Activated T-cell treated with anti-CD3 and anti-CD28 coated beads, Interleukin-2, amount 50 U/mL, for 24 hours (primary cell): ENCODE measurements at places on chromosomes 6 and 20.

DNA sequence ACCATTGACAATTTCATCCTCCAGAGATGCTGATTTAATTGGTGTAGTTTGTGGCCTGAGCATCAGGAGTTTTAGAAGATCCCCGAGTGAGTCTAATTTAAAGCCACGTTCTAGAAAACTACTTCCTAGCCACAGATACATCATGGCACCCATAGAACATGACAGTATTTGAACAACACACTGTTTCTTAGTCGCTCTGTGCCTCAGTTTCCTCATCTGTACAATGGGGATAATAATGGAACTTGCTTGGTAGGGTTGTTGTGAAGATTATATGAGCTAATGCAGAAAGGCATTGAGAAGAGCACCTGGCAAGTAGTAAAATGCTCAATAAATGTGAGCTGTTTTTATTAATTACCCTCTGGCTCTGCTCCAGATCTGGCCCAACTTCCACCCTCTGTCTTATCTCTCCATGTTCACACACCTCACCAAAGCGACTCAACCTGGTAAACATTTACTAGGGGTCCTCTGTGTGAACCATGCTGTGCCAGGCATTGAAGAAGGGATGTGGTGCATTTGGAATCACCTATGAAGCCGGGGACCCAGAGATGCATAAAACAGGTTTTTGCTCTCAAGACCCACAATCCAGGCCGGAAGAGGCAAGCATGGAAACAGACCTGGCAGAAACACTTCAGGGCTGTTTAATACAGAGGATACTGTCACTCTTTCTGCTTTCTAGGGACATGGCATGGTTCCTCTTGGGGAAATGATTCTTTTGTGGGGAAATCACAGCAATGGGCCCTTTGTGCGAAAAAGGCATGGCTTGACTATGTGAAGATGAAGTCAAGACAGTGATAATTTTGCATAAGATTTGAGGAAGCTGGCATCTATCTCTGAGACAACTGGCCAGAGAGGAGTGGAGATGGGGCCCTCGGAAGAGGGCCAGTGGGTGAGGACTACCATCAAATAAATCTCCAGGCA is 16.2 kb upstream of the MRPS18A start:
- H3K4me1 ChIP-seq, result peaks cover 7% of the 10 kb centered on the region
- H3K27ac ChIP-seq, result no peak overlapping the region
- peaks cover 51% of the 10 kb centered on the region for H3K27me3 ChIP-seq
- no peak overlapping the region for H3K4me3 ChIP-seq
- no peak for DNase-seq

DNA sequence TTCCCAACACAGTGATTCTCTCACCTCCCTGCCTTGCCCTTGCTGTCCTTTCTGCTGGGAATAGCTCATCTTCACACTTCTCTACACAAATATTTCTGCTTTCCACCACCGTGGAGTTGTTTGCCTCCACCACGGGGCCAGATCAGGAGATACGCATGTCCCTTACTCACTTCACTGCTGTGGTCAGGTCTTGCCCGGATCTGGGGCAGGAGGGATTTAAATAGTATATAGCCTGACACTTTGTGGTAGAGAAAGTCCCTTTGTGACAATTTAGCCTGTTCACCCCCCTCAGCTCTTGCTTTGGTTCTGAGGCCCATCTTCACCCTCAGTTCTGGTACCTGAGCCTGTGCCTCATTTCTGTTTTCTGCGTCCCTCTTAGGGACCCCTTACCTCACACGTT is 92.6 kb upstream of the PREP start:
- no peak for DNase-seq
- H3K27me3 ChIP-seq, result no peaks in the 10 kb centered on the region
- H3K27ac ChIP-seq, result no peak overlapping the region
- no peak overlapping the region for H3K4me3 ChIP-seq
- peaks cover 12% of the 10 kb centered on the region for H3K4me1 ChIP-seq
- H3K36me3 ChIP-seq, result no peaks in the 10 kb centered on the region

GRCh38 chr6:130187335-130188206 is 35.2 kb downstream of the SAMD3 start:
- no peaks in the 10 kb centered on the region for H3K27me3 ChIP-seq
- H3K27ac ChIP-seq, result peak overlapping the region; percentile 65
- H3K4me1 ChIP-seq, result peaks cover 76% of the 10 kb centered on the region
- DNase-seq, result no peak
- H3K36me3 ChIP-seq, result peaks cover 1% of the 10 kb centered on the region

DNA sequence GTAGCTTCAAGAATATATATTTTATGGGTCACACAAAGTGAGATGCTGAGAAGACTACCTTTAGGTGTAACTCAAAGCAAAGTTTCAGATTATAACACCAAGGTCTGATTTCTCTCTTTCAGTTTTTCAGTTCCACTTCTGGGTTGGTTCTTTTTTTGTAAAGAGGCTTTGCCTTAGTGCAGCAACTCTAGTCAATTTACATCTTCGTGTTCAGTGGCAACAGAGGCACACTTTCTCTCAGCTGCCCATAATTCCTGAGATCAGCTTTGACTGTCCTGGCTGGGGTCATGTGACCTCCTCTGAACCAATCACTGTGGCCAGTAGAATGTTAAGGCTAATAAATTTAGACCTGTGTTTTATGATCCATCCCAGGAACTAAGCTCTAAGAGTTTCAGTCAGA is 120.2 kb downstream of the TINAG start:
- H3K27me3 ChIP-seq, result no peaks in the 10 kb centered on the region
- no peak overlapping the region for H3K27ac ChIP-seq
- no peak for DNase-seq
- no peak overlapping the region for H3K4me3 ChIP-seq
- no peaks in the 10 kb centered on the region for H3K36me3 ChIP-seq

DNA sequence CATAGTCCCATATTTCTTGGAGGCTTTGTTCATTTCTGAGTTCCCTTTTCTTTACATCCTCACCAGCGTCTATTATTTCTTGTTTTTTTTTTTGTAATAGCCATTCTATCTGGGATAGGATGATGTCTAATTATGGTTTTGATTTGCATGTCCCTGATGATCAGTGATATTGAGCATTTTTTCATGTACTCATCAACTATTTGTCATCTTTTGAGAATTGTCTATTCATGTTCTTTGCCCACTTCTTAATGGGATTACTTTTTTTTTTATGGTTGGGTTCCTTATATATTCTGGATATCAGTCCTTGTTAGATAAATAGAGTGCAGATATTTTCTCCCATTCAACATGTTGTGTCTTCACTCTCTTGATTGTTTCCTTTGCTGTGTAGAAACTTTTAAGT is 42.1 kb downstream of the CYB5R4 start:
- no peak overlapping the region for H3K4me3 ChIP-seq
- H3K36me3 ChIP-seq, result peaks cover 72% of the 10 kb centered on the region
- no peak for DNase-seq
- no peak overlapping the region for H3K27ac ChIP-seq

GRCh38 chr6:47592131-47592840 is 106.1 kb upstream of the ADGRF4 start:
- H3K4me3 ChIP-seq, result no peak overlapping the region
- no peak for DNase-seq
- H3K36me3 ChIP-seq, result peaks cover 78% of the 10 kb centered on the region
- H3K27me3 ChIP-seq, result no peaks in the 10 kb centered on the region
- no peak overlapping the region for H3K27ac ChIP-seq

DNA sequence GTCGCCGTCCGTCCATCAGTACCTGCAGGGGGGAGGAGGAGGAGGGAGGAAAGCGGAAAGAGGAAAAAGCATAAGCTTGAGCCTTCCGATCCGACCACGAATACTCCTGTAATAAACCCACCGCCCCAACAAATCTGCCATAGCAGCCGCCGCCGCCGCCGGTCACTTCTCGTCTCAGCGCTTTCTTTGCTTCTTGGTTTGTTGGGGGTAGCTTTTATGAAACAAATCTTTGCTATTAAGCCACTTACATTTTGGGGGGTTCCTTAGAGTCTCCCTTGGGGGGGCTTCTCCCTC is 277 bp downstream of the ADGRB3 start:
- peak overlapping the region; percentile 78 for H3K4me3 ChIP-seq
- no peak for DNase-seq
- peaks cover 67% of the 10 kb centered on the region for H3K27me3 ChIP-seq
- peaks cover 20% of the 10 kb centered on the region for H3K4me1 ChIP-seq
- H3K36me3 ChIP-seq, result no peaks in the 10 kb centered on the region

GRCh38 chr6:16712931-16713484 is 48.3 kb downstream of the ATXN1 start:
- H3K27me3 ChIP-seq, result no peaks in the 10 kb centered on the region
- H3K36me3 ChIP-seq, result peaks cover 2% of the 10 kb centered on the region
- H3K4me3 ChIP-seq, result peak overlapping the region; percentile 71
- peak overlapping the region; percentile 98 for H3K27ac ChIP-seq

DNA sequence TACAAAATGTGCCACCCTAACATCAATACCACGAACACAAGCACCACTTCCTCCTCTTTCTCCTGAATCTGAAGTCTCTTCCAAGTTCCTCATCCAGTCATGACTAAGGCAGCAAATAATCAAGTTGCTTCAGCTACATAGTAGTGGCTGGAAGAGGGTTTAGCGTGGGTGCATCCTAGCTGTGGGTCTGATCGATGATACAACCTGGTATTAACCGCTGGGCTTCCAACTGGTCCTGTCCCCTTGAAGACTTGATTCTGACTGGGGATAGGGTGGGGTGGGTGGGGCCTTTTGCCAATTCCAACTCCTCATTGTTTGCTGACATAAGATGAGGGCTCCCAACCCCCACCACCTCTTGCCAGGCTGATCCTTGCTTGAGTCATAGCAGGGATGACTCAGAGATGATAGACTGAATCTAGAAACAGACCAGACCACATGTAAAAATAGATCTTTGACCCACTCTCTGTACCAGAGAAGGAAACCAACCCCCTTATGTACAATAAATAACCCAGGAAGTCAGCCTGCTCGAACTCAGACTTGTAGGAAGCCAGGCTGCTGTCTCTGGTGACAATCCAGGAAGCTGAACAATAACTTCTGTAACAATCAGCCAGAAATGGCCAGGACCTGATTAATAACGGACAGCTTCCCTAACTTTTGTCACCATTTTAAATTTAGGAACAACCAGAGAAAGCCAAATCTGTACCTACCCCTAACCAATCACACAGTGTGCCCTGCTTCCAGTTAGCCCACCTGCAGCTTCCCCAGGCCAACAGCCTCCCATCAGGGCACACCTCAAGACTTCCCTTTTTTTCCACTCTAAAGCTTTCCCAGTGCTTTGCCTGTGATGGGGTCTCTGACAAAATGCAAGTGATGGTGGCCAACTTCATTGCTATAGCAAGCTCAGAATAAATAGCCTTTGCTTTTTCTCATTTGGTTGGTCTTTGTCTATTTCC is 68.9 kb upstream of the FAM184A start:
- peak overlapping the region; percentile 84 for H3K27ac ChIP-seq
- DNase-seq, result peak; percentile 59
- no peaks in the 10 kb centered on the region for H3K27me3 ChIP-seq
- H3K36me3 ChIP-seq, result no peaks in the 10 kb centered on the region
- no peak overlapping the region for H3K4me3 ChIP-seq

GRCh38 chr6:134701301-134701700 is 248.6 kb downstream of the ALDH8A1 start:
- H3K36me3 ChIP-seq, result no peaks in the 10 kb centered on the region
- H3K4me1 ChIP-seq, result no peaks in the 10 kb centered on the region
- peaks cover 27% of the 10 kb centered on the region for H3K27me3 ChIP-seq
- no peak for DNase-seq
- H3K4me3 ChIP-seq, result no peak overlapping the region

DNA sequence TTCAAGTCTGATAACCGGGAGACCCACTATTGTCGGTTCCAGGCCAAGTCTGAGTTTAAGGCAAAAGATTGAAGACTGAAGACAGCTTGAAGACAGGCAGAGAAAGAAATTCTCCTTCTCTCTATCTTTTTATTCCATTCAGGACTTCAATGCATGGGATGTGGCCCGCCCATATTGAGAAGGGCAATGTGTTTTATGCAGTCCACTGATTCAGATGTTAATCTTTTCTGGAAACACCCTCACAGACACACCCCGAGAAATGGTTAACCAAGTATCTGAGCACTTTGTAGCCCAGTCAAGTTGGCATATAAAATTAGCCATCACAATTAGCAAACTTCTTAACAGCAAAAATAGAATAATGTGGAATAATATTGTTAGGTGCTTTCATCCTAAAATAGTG is 75.5 kb upstream of the FABP7 start:
- H3K36me3 ChIP-seq, result no peaks in the 10 kb centered on the region
- no peak overlapping the region for H3K27ac ChIP-seq
- peaks cover 9% of the 10 kb centered on the region for H3K27me3 ChIP-seq

DNA sequence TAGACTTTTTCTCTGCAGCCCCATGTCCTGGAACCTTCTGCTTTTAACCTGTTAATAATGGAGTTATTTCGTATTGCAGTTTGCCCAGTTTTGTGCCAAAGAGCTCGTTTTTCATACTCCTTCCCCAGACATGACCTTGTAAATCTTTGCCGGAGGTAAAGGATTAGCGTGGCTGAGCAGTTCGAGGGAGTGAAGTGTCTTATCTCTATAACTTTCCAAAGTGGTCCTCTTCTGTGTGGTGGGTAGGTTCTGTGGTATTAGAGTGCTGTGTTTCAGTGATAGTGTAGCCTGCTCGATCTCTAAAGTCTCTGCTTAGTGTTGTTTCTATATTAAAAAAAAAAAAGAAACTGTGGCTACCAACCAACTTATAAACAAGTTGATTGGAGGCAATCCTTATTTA is 67.5 kb downstream of the FARS2 start:
- no peaks in the 10 kb centered on the region for H3K27me3 ChIP-seq
- H3K36me3 ChIP-seq, result peaks cover 23% of the 10 kb centered on the region
- H3K27ac ChIP-seq, result no peak overlapping the region
- no peak overlapping the region for H3K4me3 ChIP-seq
- peaks cover 15% of the 10 kb centered on the region for H3K4me1 ChIP-seq

DNA sequence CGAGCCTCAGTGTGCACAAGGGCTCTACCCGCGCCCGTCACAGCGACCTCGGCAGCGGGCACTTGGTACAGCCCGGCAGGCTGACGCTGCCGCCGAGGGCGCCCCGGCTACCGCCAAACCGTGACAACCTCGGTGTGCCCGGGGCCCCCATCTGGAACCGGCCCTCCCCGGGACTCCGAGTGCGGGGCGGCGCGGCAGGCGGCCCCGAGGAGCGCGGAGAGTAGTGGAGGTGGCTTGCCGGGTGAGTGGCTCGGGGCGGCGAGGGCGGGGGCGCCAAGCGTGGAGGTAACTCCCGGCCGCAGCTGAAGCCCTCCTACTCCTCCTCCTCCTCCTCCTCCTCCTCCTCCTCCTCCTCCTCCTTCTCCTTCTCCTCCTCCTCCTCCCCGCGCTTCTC is at the start of gene ISM1:
Gene ISM1, plus strand, starts transcription at position 371 of the 394 bp plus-strand sequence. CDS start 503 bp downstream, outside the sequence.
- peaks cover 2% of the 10 kb centered on the region for H3K36me3 ChIP-seq
- peak within 1 kb of the TSS; percentile 66 for H3K27ac ChIP-seq
- peaks cover 67% of the 10 kb centered on the region for H3K27me3 ChIP-seq
- peak within 1 kb of the TSS; percentile 79 for H3K4me3 ChIP-seq
